ENCODE measurements at places on chromosomes 4 and X. TPM values are rescaled to one million over a fixed set of nuclear protein-coding genes. Genes with fewer than 3 reads are reported as not detected.
A peak's percentile ranks its signal among the peaks of the same experiment; 100 is the strongest.

SMR3A gene
- not detected for total RNA-seq

- no peaks in the 10 kb centered on the region for H3K4me1 ChIP-seq
- H3K27me3 ChIP-seq = no peaks in the 10 kb centered on the region
- no peak overlapping the region for H3K27ac ChIP-seq
- no peak for DNase-seq
Measured at GRCh38 chrX:43176686-43177085, 398.7 kb upstream of the PPP1R2C start.

DNA sequence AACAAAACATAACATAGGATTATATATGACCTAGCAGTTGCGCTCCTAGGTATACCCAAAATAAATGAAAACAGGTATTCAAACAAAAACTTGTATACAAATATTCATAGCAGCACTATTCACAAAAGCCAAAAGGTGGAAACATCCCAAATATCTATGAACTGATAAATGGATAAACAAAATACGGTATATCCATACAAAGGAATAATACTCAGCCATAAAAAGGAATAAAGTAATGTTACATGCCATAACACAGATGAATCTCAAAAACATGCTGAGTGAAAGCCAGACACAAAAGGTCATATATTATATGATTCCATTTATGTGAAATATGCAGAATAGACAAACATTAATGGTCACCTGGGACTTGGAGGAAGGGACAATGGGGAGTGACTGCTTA, 5.2 kb downstream of the WNK3 start:
- no peak for DNase-seq
- H3K4me3 ChIP-seq = no peak overlapping the region
- H3K36me3 ChIP-seq = peaks cover 10% of the 10 kb centered on the region
- H3K27ac ChIP-seq = no peak overlapping the region
- H3K4me1 ChIP-seq = no peaks in the 10 kb centered on the region
- H3K27me3 ChIP-seq = no peaks in the 10 kb centered on the region

TCEAL5 gene
- total RNA-seq = not detected

CHIC1 gene
- 17.2 TPM for total RNA-seq

GRCh38 chr4:54840992-54841768, 183.4 kb downstream of the KIT start:
- H3K4me3 ChIP-seq = no peak overlapping the region
- no peak for DNase-seq

GRCh38 chrX:28127662-28128061, 146.4 kb upstream of the DCAF8L1 start:
- H3K4me1 ChIP-seq = no peaks in the 10 kb centered on the region
- H3K4me3 ChIP-seq = no peak overlapping the region
- H3K27ac ChIP-seq = no peak overlapping the region
- H3K36me3 ChIP-seq = no peaks in the 10 kb centered on the region
- no peak for DNase-seq

DNA sequence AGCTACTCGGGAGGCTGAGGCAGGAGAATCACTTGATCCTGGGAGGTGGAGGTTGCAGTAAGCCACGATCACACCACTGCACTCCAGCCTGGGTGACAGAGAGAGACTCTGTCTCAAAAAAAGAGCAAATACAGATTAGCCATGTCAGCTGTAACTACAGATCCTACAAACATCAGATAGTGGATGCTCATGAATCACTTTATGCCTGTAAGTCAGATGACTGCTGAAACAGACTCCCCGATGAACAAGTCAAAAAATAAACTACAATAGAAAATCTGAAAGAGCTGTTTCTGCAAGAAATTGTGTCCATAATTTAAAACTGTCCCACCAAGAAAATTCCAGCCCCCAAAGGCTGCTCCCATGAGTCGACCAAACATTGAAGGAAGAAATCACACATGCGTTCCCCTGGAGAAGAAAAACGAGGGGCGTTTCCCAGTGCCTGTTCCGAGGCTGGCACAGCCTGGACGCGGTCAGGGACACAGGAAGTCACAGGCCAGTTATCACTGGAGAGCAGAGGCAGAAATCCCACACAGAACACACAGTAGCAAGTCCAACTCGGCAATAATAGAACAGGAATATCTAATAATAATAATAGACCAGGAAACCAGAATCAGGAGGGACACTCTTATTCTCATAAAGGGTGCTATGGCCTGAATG, 30.0 kb upstream of the GTPBP6 start:
- no peak overlapping the region for H3K4me3 ChIP-seq
- no peak overlapping the region for H3K27ac ChIP-seq
- DNase-seq = no peak
- H3K4me1 ChIP-seq = no peaks in the 10 kb centered on the region
- no peaks in the 10 kb centered on the region for H3K27me3 ChIP-seq

- no peak overlapping the region for H3K27ac ChIP-seq
- no peak for DNase-seq
Measured at GRCh38 chr4:69731847-69732246, 28.6 kb downstream of the SULT1B1 start.

MRFAP1L1 gene
- total RNA-seq = 57.7 TPM

- no peak overlapping the region for H3K4me3 ChIP-seq
- H3K27ac ChIP-seq = no peak overlapping the region
- H3K4me1 ChIP-seq = no peaks in the 10 kb centered on the region
- H3K27me3 ChIP-seq = no peaks in the 10 kb centered on the region
- no peak for DNase-seq
Measured at GRCh38 chr4:69360271-69360670, 80.0 kb downstream of the UGT2B28 start.

- no peaks in the 10 kb centered on the region for H3K27me3 ChIP-seq
- H3K36me3 ChIP-seq = no peaks in the 10 kb centered on the region
- H3K4me3 ChIP-seq = no peak overlapping the region
- H3K4me1 ChIP-seq = peaks cover 3% of the 10 kb centered on the region
- H3K27ac ChIP-seq = no peak overlapping the region
Measured at GRCh38 chrX:112704187-112704586, 24.4 kb upstream of the LHFPL1 start.

- H3K27ac ChIP-seq = no peak overlapping the region
- peaks cover 4% of the 10 kb centered on the region for H3K4me1 ChIP-seq
- DNase-seq = no peak
- H3K4me3 ChIP-seq = no peak overlapping the region
- no peaks in the 10 kb centered on the region for H3K36me3 ChIP-seq
Measured at GRCh38 chr4:147734496-147734895, 2.6 kb downstream of the ARHGAP10 start.

ADRA2C gene
- total RNA-seq = 8.6 TPM

TRPC5OS gene
- not detected for total RNA-seq

ATOH1 gene
- total RNA-seq = not detected

GRCh38 chr4:154082760-154083535, 294.1 kb upstream of the SFRP2 start:
- peak; percentile 80 for DNase-seq
- no peaks in the 10 kb centered on the region for H3K4me1 ChIP-seq
- no peak overlapping the region for H3K4me3 ChIP-seq
- H3K27ac ChIP-seq = no peak overlapping the region

DNA sequence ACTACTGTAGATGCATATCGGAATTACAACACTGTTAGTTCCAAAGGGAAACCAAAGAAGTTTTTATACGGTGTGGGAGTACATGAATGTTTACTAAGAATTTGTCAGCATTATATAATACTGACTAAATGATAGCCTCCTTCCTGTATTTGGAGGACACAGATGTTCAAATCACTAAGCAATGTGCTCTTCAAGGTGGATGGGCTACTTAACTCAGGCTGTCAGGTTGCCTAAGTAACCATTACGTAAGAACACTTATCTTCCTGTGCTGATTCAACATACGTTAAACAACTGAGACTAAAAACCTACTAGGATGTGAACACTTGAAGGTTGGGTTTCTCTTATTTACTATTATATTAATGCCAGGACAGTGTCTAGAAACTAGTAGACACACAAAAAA, 81.9 kb upstream of the HPGD start:
- H3K36me3 ChIP-seq = no peaks in the 10 kb centered on the region
- no peak for DNase-seq

- peaks cover under 1% of the 10 kb centered on the region for H3K27me3 ChIP-seq
- no peak overlapping the region for H3K4me3 ChIP-seq
- no peak for DNase-seq
- no peaks in the 10 kb centered on the region for H3K36me3 ChIP-seq
- H3K4me1 ChIP-seq = no peaks in the 10 kb centered on the region
- H3K27ac ChIP-seq = no peak overlapping the region
Measured at GRCh38 chr4:6002492-6002833, 15.8 kb downstream of the C4orf50 start.

MAGEA11 gene
- total RNA-seq = not detected

MAOA gene
- 0.44 TPM for total RNA-seq

MAGED1 gene
- total RNA-seq = 169 TPM

NAA11 gene
- total RNA-seq = not detected

DNA sequence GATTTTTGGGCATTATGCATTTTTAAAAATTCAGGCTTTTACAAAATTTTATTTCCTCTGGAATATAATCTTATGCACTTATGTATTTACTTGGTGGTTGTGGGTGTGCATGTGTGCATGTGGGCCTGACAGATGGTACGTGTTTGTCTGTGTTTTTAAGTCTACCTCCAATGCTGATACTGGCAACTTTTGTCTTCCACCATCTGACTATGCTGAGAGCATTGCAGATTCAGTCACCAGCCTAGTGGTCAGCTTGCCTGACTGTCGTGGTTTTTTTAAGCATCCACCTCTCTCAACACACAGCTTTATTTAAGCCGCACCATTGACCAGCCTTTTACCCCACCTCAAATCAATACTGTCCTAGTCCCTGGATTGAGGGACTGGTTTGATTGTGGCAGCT, 37.1 kb downstream of the FSTL5 start:
- H3K27ac ChIP-seq = no peak overlapping the region
- no peaks in the 10 kb centered on the region for H3K4me1 ChIP-seq
- no peaks in the 10 kb centered on the region for H3K27me3 ChIP-seq
- no peaks in the 10 kb centered on the region for H3K36me3 ChIP-seq

GRCh38 chr4:154015578-154015977, 226.7 kb upstream of the SFRP2 start:
- H3K27ac ChIP-seq = no peak overlapping the region
- no peaks in the 10 kb centered on the region for H3K27me3 ChIP-seq
- no peaks in the 10 kb centered on the region for H3K36me3 ChIP-seq
- H3K4me3 ChIP-seq = no peak overlapping the region
- no peaks in the 10 kb centered on the region for H3K4me1 ChIP-seq
- no peak for DNase-seq

DNA sequence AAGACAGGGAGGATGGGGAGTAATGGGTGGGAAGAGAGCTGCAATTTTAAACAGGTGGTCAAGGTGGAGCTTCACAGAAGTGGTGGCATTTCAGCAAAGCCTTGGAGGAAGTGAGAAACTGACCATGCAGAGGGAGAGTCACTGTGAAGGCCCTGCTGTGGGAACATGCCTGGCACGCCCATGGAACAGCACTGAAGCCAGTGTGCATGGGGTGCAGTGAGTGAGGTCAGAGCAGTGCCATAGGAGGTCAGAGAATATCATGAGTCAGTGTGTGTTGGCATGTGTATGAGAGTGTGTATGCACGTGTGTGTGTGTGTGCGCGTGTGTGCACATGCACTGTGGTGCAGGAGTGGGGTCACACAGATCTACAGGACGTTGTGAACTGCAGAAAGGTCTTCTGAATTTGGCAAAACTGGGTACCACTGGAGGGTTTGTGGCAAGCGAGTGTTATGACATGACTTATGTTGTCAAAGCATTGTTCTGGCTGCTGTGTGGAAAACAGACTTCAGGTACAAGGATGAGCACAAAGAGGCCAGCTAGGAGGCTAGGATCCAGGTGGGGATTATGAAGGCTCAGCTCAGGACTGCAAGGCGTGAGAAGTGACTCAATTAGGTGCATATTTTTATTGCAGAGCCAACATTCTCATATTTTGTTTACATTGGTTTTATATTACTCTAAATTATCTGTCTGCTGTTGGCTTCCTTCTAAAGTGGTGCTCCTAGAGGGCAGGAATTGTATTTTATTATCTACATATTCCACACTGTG, 34.0 kb downstream of the ZNF827 start:
- H3K36me3 ChIP-seq = peaks cover 36% of the 10 kb centered on the region
- H3K27ac ChIP-seq = no peak overlapping the region
- H3K4me3 ChIP-seq = no peak overlapping the region
- peaks cover 17% of the 10 kb centered on the region for H3K4me1 ChIP-seq

- H3K27ac ChIP-seq = no peak overlapping the region
- DNase-seq = no peak
- peaks cover 7% of the 10 kb centered on the region for H3K36me3 ChIP-seq
- no peaks in the 10 kb centered on the region for H3K4me1 ChIP-seq
Measured at GRCh38 chr4:42673082-42673425, 16.1 kb upstream of the ATP8A1 start.

GRCh38 chrX:13647709-13648212, 5.2 kb upstream of the TCEANC start:
- no peak for DNase-seq
- H3K27ac ChIP-seq = no peak overlapping the region
- no peaks in the 10 kb centered on the region for H3K36me3 ChIP-seq
- H3K4me1 ChIP-seq = no peaks in the 10 kb centered on the region

GRCh38 chr4:7652906-7653305, 218.2 kb upstream of the PSAPL1 start:
- H3K27me3 ChIP-seq = no peaks in the 10 kb centered on the region
- no peak for DNase-seq
- no peak overlapping the region for H3K4me3 ChIP-seq
- H3K36me3 ChIP-seq = no peaks in the 10 kb centered on the region
- H3K4me1 ChIP-seq = peaks cover 2% of the 10 kb centered on the region

GRCh38 chr4:94351319-94351718, 8.7 kb upstream of the HPGDS start:
- H3K27ac ChIP-seq = no peak overlapping the region
- H3K4me1 ChIP-seq = no peaks in the 10 kb centered on the region
- no peak overlapping the region for H3K4me3 ChIP-seq
- H3K27me3 ChIP-seq = no peaks in the 10 kb centered on the region
- no peaks in the 10 kb centered on the region for H3K36me3 ChIP-seq

GRCh38 chr4:64617800-64618199, 208.6 kb upstream of the TECRL start:
- no peak overlapping the region for H3K27ac ChIP-seq
- H3K4me1 ChIP-seq = no peaks in the 10 kb centered on the region
- no peak for DNase-seq
- no peak overlapping the region for H3K4me3 ChIP-seq

DNA sequence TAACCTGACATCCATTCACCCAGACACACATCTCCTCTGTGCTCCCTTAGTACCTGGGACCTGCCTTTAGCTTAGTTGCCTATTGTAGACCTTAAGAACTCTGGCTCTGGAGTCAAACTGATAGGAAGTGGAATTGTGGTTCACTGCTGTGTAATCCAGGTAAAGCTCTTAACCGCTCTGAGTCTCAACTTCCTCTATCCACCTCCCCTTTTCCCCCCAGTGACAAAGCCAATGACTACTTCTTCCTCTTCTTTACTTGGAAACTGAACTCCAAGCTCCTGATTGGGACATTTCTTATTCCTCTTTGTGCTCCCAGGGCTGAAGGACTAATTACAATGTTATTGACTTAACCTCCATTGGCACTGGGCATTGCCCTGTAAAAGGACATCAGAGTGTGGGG, 94.1 kb downstream of the DRD5 start:
- no peaks in the 10 kb centered on the region for H3K4me1 ChIP-seq
- no peak overlapping the region for H3K4me3 ChIP-seq
- no peak overlapping the region for H3K27ac ChIP-seq
- DNase-seq = no peak

GRCh38 chr4:8698341-8699062, 105.9 kb downstream of the CPZ start:
- H3K27ac ChIP-seq = no peak overlapping the region
- no peak overlapping the region for H3K4me3 ChIP-seq
- no peaks in the 10 kb centered on the region for H3K27me3 ChIP-seq
- DNase-seq = peak; percentile 16
- no peaks in the 10 kb centered on the region for H3K36me3 ChIP-seq
- no peaks in the 10 kb centered on the region for H3K4me1 ChIP-seq

All from H9 (cell line).